ENCODE measurements at places on chromosomes 12 and 14.

GRCh38 chr12:49662998-49663843 is 39.9 kb downstream of the PRPF40B start:
- no peaks in the 10 kb centered on the region for H3K27me3 ChIP-seq
- DNase-seq = no peak
- H3K27ac ChIP-seq = peak overlapping the region; percentile 59
- no peaks in the 10 kb centered on the region for H3K36me3 ChIP-seq

DNA sequence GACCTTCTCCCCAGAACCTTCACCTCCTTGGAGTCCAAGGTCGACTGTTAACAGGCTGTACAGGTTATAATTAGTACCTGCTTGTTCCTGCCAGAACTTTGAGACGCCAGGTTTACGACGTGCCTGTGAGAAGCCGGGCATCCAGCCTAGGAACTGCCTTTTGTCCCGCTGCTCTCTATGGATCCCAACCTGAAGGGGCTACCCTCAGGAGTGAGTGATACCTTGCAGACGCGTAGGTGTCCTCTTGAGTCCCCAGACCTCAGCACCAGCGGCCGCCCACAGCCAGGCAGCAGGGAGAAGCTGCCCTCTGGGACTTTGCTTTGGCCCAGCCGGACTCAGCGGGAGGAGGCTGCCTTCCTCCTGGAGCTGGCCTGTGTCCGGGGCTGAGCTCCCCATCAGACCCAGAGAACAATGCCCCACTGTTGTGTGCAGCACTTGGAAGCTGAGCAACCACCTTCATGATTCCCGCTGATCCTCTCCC is 16.2 kb downstream of the SYNE3 start:
- H3K27me3 ChIP-seq = no peaks in the 10 kb centered on the region
- H3K4me3 ChIP-seq = no peak overlapping the region
- peaks cover 53% of the 10 kb centered on the region for H3K4me1 ChIP-seq
- DNase-seq = no peak

DNA sequence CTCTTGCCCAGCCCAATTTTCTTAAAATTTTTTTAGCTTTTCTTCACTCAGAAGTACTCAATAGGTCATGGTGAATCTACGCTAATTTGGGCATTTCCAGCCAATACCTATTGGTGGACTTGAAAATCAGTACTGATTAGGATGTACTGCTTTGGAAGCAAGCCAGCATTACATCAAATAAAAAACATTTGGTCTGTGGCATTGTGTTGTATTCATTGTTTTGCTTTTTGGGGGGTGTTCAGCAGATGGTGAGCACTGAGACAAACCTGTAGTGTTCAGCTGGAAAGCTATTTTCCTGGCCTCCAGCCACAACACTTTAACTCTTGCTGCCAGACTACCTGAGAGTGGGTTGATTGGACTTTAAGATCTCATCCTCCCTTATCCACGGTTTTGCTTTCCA is 4.0 kb downstream of the MAPKAPK5 start:
- H3K4me3 ChIP-seq = no peak overlapping the region
- peaks cover 46% of the 10 kb centered on the region for H3K4me1 ChIP-seq
- H3K27me3 ChIP-seq = no peaks in the 10 kb centered on the region
- DNase-seq = no peak
- H3K36me3 ChIP-seq = peaks cover 32% of the 10 kb centered on the region

GRCh38 chr14:105534586-105534985 is 8.2 kb downstream of the TMEM121 start:
- peaks cover 13% of the 10 kb centered on the region for H3K4me1 ChIP-seq
- H3K27ac ChIP-seq = no peak overlapping the region
- H3K36me3 ChIP-seq = no peaks in the 10 kb centered on the region
- peak; percentile 7 for DNase-seq

DNA sequence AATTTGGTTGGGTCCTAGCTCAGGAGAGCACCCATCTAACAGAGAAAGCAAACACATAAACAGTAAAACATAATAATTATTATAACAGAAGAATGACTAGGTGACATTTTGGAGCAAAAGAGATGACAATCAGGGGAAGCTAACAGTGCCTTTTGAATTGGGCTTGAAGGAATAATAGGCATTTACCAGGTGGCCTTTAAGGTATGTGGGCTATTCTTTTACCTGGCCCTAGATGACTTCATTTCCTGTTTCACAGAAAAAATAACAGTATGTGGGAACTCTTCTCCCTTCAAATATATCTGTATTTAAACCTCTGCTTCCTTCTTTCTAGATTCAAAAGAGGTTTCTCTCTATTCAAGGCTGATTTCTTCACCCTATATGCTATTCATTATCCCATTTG is 3.8 kb downstream of the IRAK4 start:
- peaks cover 47% of the 10 kb centered on the region for H3K4me1 ChIP-seq
- H3K27me3 ChIP-seq = no peaks in the 10 kb centered on the region
- DNase-seq = no peak
- H3K27ac ChIP-seq = no peak overlapping the region
- H3K36me3 ChIP-seq = no peaks in the 10 kb centered on the region
- no peak overlapping the region for H3K4me3 ChIP-seq

DNA sequence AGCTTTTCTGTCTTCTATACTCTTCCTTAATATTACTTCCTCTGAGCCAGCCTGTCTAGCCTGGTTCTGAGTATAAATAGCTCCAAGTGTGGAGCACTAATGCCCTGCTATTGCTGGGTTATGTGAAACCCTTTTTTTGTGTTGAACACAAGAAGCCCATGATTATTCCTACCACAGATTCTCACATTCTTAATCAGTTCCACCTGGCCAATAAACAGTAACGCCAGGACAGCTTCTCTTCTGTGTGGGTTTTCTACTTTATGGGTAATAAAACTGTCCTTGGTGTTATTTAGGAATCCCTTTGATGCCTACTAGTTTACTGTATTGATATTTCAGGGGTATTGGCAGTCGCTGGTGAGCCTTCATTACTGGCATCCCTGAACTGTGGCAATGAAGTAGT is 48.9 kb upstream of the LRIG3 start:
- no peaks in the 10 kb centered on the region for H3K27me3 ChIP-seq
- no peak overlapping the region for H3K27ac ChIP-seq
- no peak overlapping the region for H3K4me3 ChIP-seq

- peaks cover 52% of the 10 kb centered on the region for H3K36me3 ChIP-seq
- H3K4me1 ChIP-seq = peaks cover 54% of the 10 kb centered on the region
- H3K4me3 ChIP-seq = no peak overlapping the region
Measured at GRCh38 chr12:47799357-47799955, 20.2 kb downstream of the HDAC7 start.

DNA sequence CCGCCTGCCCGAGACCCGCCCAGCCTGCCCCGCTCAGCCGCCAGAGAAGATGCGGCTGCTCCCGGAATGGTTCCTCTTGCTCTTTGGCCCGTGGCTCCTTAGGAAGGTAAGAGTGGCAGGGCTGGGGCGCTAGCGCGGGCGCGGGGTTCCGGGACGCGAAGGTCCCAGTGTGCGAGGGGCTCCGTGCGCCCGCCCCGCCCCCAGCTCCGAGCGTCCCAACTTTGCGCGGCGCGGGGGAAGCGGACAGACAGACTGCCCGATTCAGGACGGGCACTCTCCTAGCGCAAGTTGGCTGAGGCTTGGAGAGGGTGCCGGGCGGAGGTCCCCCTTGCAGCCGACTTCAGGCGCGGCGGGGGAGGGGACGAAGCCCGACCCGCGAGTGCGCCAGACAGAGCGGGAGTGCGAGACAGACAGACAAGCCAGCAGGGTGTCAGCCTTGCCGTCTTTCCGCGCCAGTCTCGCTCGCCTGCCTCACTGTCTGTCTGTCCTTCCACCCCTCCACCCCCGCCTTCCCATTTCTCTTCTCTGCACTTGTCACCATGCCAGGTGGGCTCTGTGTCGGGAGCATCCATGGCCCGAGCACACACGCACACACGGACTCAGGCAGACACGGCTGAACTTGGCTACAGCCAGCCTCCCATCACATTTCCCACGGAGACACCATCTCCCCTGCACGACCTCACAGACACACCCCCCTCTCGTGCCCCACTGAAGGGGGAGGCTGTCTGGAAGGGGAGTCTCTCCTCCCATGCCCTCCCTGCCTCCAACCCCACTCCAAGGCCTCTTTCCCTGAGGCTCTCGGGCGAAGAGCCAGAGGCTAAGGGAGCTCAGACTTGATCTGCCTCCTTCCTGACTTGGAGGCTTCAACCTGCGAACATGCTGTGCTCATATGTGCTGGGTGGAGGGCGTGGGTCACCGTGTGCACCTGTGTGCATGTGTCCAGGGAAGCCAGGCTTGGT is 606 bp downstream of the NXPH4 start:
- peaks cover 60% of the 10 kb centered on the region for H3K4me1 ChIP-seq
- peaks cover 88% of the 10 kb centered on the region for H3K27me3 ChIP-seq
- H3K27ac ChIP-seq = no peak overlapping the region
- peak; percentile 64 for DNase-seq
- H3K4me3 ChIP-seq = peak overlapping the region; percentile 45

DNA sequence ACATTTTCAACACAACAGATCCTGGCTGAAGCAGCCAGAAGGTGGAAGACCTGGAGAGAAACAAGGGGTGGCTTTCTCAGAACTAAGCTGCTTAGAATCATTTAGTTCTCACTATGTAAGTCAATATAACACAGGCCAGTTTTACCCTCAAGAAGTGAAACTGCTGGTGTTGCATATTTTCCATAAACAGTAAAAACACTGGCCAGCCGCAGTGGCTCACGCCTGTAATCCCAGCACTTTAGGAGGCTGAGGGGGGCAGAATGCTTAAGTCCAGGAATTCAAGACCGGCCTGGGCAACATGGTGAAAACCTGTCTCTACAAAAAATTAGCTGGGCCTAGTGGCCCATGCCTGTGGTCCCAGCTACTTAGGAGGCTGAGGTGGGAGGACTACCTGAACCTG is 11.6 kb downstream of the STX2 start:
- peaks cover 46% of the 10 kb centered on the region for H3K4me1 ChIP-seq
- DNase-seq = peak; percentile 41
- no peak overlapping the region for H3K4me3 ChIP-seq
- H3K36me3 ChIP-seq = peaks cover 13% of the 10 kb centered on the region
- H3K27ac ChIP-seq = no peak overlapping the region

- no peak for DNase-seq
- no peaks in the 10 kb centered on the region for H3K27me3 ChIP-seq
- no peaks in the 10 kb centered on the region for H3K4me1 ChIP-seq
Measured at GRCh38 chr12:50024805-50025186, 498 bp downstream of the RACGAP1 start.

GRCh38 chr14:71582705-71583104 is 349.5 kb upstream of the RGS6 start:
- H3K4me3 ChIP-seq = no peak overlapping the region
- no peaks in the 10 kb centered on the region for H3K36me3 ChIP-seq
- no peak overlapping the region for H3K27ac ChIP-seq
- H3K4me1 ChIP-seq = peaks cover 39% of the 10 kb centered on the region
- no peaks in the 10 kb centered on the region for H3K27me3 ChIP-seq
- no peak for DNase-seq

- H3K36me3 ChIP-seq = no peaks in the 10 kb centered on the region
- H3K4me3 ChIP-seq = no peak overlapping the region
Measured at GRCh38 chr12:2544230-2544629, 250.5 kb upstream of the FKBP4 start.

DNA sequence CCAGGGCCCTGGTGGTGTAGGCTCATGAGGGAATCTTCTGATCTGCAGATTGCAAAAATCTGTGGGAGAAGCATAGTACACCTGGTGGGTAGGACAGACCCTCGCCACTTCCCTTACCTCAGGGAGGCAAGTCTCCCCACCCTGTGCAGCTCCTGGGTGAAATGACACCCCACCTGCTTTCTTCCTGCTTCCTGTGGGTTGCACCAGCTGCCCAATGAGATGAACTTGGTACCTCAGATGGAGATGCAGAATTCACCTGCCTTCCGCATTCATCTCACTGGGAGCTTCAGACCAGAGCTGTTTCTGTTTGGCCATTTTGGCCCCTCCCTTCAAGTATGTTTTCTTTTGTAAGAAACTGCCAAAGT is 4.7 kb downstream of the CLEC2D start:
- H3K36me3 ChIP-seq = peaks cover 3% of the 10 kb centered on the region
- H3K4me1 ChIP-seq = peaks cover 4% of the 10 kb centered on the region
- peak; percentile 17 for DNase-seq
- no peak overlapping the region for H3K4me3 ChIP-seq

- H3K4me3 ChIP-seq = no peak overlapping the region
- H3K27me3 ChIP-seq = no peaks in the 10 kb centered on the region
- H3K36me3 ChIP-seq = no peaks in the 10 kb centered on the region
- DNase-seq = no peak
Measured at GRCh38 chr12:3980504-3981272, 107.5 kb upstream of the PARP11 start.

DNA sequence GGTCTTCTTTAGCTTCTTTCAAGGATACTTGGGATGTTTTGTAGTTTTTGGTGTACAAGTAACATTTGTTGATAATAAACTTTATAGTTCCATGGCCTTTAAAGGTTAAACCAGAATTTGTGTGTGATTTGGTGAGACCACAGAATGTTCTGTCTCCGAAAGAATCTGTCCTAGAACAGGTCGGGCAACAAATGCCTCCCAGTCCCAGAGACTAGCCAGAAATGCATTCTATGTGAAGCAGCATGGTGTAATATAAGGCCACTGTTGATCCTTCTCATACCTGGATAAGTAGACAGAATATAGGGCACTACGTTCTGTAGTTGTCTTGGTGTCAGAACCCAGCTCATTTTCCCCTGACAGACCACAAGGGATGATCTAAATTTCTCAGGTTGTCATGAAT is 10.0 kb downstream of the STYK1 start:
- no peaks in the 10 kb centered on the region for H3K36me3 ChIP-seq
- H3K27ac ChIP-seq = no peak overlapping the region
- no peak for DNase-seq
- no peak overlapping the region for H3K4me3 ChIP-seq

DNA sequence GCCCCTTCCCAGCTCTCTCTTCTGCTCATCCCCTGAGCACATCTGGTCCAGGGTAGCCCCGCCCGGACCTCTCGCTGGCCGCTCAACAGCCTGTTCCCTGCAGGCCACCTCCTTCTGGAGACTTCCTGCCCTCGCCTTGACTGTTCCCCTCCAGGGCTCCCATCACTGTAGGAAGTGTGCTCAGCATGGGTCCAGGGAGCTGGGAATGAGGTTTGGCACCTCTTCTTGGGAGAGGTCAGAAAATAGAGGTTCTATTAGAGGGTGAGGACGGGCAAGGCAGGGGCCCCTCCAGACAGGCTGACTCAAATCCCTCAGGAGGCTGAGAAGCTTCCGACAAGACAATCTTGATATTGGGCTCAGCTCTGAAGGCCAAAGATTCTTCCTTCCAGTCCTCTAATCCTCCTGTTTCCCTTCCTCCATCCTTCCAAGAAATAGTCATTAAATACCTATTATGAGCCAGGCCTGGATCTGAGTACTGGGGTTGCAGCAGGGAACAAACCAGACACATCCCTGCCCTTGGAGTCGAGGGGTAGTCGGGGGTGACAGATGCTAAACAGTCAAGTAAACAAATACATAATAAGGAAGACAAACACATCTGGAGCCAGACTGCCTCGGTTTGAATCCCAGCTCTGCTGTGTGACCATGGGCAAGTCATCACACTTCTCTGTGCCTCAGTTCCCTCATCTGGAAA is 30.6 kb downstream of the CMKLR1 start:
- DNase-seq = peak; percentile 38
- H3K27ac ChIP-seq = peak overlapping the region; percentile 24
- peaks cover 33% of the 10 kb centered on the region for H3K4me1 ChIP-seq

- DNase-seq = no peak
- H3K27ac ChIP-seq = no peak overlapping the region
- H3K27me3 ChIP-seq = no peaks in the 10 kb centered on the region
- H3K4me3 ChIP-seq = no peak overlapping the region
Measured at GRCh38 chr14:38761033-38761432, 342.0 kb downstream of the SEC23A start.

GRCh38 chr14:77053046-77053841 is 24.7 kb upstream of the IRF2BPL start:
- H3K4me3 ChIP-seq = no peak overlapping the region
- no peak overlapping the region for H3K27ac ChIP-seq
- no peaks in the 10 kb centered on the region for H3K36me3 ChIP-seq

GRCh38 chr14:69877492-69877891 is 1.7 kb upstream of the SMOC1 start:
- H3K27ac ChIP-seq = no peak overlapping the region
- peaks cover 33% of the 10 kb centered on the region for H3K4me1 ChIP-seq
- H3K27me3 ChIP-seq = peaks cover 25% of the 10 kb centered on the region
